ENCODE measurements at places on chromosomes 16 and 17. TPM values are rescaled to one million over a fixed set of nuclear protein-coding genes. Genes with fewer than 3 reads are reported as not detected.

DNA sequence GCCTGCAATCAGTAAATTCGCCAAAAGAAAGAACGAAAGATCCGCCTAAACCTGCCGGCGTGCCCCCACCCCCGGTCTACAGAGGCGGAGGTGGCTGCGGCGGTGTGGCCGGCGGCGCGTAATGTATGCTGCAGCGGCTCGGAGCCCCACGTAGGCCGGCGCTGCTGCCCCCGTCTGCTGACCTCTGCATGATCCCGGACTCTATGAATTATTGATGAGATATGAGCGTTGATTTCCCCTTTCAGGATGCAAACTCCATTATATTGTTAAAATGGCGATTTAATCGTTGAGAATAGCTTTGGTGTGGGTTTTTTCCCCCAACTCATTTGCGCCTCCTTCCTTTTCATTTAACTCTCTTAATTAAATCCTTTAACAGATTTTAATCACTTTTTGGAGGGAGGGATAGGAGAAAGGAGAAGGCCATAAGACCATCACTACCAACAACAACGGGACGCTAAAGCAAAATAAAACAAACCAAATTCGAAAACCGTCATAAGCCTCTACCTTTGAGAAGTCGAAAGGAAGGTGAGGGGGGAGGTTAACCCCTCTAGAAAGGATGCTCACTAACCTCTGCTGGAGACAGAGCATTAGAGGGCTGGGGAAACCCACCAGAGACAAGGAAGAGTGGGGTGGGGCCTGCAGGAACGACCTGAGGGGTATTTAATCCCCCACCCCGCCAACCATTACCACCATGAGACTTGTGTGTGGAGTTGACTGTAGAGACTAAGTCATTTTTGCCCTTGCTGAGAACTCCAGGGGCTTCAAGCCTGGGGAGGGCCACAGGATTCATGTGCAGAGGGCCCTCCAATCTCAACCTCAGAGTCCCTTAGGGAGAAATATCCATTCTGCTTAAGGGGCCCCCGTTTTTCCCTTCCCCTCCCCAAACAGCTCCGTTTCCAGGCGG is 3.4 kb downstream of the HOXB3 start:
- H3K4me1 ChIP-seq: peaks cover 3% of the 10 kb centered on the region
- H3K36me3 ChIP-seq: no peaks in the 10 kb centered on the region
- peak overlapping the region; percentile 57 for H3K4me3 ChIP-seq
- peaks cover 7% of the 10 kb centered on the region for H3K27me3 ChIP-seq

SEPTIN12 gene
- not detected for total RNA-seq

GRCh38 chr17:2750721-2751120 is 1.3 kb upstream of the CCDC92B start:
- H3K27me3 ChIP-seq: no peaks in the 10 kb centered on the region
- H3K27ac ChIP-seq: no peak overlapping the region
- H3K36me3 ChIP-seq: no peaks in the 10 kb centered on the region

DNA sequence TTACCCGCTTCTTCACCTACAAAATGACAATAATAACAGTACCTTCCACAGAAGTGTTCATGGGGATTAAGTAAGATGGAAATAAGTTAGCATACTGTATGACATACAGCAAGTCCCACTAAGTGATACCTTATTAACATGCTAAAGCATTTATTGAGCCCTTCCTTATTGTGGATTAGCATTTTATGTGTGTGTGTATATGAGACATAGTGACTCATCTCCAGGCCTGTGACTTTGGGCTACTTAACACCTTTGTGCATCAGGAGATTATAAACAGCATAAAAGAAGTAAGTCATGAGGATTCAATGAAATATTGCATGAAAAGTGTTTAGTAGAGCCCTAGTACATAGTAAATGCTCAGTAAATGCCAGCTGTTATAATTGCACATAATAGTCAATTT is 52.9 kb downstream of the CA10 start:
- H3K4me3 ChIP-seq: no peak overlapping the region
- H3K36me3 ChIP-seq: no peaks in the 10 kb centered on the region
- peaks cover 4% of the 10 kb centered on the region for H3K4me1 ChIP-seq
- H3K27ac ChIP-seq: no peak overlapping the region
- no peak for DNase-seq
